RCC 7860 (cell line): ENCODE measurements at places on chromosomes 13 and 19.
A peak's percentile ranks its signal among the peaks of the same experiment; 100 is the strongest.

- DNase-seq, result no peak
These were observed 80.5 kb downstream of the GPC6 start for GRCh38 chr13:93307136-93307535.

DNA sequence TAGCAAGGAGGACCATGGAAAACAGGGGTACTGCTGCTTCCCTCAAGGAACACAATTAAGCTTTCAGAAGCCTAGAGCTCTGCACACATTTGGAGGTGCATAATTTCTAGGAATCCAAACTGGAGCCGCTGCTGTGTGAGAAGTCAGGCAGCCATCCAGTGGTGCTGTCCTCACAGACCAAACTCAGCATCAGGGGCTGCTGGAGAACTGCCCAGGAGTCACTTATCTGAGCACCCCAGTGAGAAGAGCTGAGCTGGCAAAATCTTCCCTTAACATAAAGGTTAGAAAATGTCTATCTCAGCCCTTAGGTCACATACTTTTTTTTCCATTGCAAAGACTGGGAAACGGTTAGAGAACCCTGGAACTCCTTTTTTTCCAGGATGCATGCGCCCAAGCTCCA lies 72.8 kb downstream of the ATP7B start:
- no peak for DNase-seq

DNA sequence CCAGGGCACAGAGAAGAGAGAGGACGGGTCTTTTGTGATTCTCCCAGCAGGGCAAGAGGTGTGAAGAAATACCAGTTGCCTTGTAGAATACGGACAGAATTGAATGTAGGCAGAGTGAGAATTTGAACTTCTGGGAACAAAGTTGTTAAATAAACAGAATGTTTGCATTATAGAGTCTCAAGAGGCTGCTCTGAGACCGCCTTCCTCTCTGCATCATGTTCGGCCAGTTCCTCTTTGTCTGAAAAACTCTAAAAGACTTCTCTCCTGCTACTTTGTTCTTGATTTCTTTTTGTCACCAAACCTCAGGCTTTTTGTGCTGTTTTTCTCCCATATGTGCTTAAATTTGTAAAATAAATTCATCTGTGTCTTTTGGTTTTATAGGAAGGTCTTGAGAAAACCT lies 256.4 kb downstream of the DLEU7 start:
- no peak for DNase-seq

DNA sequence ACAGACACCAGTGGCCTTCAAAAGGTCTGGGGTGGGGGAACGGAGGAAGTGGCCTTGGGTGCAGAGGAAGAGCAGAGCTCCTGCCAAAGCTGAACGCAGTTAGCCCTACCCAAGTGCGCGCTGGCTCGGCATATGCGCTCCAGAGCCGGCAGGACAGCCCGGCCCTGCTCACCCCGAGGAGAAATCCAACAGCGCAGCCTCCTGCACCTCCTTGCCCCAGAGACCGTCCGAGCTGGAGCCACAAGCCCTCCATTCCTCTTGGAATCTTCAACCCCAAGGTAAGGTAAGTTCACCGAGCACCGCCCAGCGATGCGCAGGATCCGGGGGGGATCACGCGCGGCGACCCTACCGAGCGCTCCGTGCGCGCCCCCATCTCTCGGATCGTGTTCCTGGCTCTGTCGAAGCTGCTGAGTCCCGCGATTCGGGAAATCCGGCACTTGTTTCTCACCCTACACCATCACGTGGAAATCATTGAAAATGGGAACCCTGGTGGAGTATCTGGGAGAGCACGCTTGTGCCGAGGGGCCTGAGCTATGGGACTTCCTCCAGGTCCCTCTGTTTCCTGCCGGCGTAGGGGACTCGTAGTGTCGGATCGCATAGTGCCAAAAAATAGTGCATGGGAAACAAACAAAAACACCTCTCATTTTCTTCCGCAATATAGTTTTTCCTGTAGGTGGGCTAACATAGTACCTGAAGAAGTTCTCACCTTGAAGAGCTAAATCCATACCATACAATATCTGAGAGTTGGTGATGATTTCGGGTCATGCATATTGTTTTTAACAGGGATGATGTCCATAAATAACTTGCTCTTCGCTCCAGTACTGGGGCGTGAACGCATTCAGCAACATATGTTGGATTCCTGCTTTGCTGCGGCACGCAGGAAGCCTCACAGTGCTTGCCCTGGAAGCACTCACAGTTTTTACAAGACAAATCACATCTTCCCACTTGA lies 9.3 kb downstream of the PDX1 start:
- DNase-seq, result no peak

DNA sequence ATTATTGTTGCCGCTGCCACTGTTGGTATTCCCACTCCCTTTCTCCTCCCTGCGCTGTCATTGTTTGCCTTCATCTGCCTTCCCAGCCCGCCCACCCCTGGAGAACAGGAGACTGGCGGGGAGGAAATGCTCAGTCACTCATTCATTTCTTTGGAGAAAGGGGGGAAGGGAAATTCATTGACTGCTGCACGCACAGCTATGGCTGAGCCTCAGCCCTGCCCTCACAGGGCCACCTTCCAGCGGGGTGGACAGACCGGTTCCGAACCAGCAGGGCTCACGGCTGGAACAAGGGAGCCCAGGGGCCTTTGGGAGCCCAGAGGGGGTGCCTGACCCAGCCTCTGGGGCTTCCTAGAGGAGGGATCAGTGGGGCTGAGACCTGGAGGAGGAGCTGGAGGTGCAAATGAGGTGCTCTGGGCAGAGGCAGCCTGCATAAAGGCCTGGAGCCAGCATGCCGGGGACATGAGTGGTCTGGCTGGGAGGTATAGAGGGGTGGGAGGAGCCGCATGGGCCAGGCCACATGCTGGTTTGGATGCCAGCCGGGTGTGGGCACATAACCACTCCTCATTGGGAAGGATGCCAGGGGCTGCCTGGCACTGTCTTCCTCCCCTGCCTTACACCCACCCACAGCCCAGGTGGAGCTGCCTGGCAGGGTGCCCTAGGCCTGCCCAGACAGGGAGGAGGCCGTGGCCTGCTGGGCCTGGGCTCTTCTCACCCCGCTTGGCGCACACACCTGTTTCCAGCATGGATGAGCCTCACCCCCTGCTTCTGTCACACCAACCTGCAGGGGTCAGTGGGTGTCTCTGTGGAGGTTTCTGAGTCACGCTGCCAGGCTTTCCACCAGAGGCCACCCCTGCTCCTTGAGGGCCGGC lies 26.8 kb downstream of the PPP5C start:
- DNase-seq, result peak; percentile 86

DNA sequence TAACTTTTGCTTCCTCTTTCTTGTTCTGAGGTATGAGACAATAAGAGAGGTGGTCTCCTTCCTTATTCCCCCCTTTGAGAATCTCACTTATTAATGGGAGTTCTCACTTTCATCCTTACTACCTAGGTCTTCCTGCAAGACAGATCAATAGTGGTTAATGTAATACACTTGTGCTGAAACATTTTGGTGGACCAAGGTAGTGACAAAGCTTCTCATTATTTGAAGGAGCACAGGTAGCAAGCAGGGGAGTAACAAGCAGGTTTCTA lies 17.9 kb downstream of the ZNF700 start:
- DNase-seq, result no peak

GRCh38 chr13:33208290-33209220 lies 77.0 kb downstream of the STARD13 start:
- no peak for DNase-seq
